ENCODE measurements at places on chromosomes 6 and 20. TPM values are rescaled to one million over a fixed set of nuclear protein-coding genes. Genes with fewer than 3 reads are reported as not detected.
A peak's percentile ranks its signal among the peaks of the same experiment; 100 is the strongest.

DNA sequence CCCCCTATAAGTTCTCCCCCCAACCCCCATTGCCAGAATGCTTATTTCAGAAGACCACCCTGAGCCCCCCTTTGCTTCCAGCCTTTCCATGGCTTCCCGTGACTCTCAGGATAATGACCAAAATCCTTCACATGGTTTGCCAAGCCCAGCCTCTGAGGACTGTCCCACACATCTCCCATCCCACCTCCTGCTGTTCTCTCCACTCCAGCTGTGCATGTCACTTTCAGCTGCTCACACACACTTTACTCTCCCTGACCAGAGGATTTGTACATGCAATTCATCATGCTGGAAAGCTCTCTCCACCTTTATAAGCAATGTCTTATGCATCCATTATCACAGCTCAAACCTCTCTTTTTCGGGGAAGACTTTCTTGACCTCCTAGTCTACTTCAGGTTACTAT lies 164.2 kb downstream of the PRL start:
- DNase-seq: no peak

Gene TAF8
- total RNA-seq: 11.3 TPM

GRCh38 chr20:5621305-5621704 lies 128.9 kb upstream of the SHLD1 start:
- no peak for DNase-seq

GRCh38 chr6:8084586-8084985 lies 17.8 kb downstream of the EEF1E1 start:
- DNase-seq: no peak

Gene LY6G6F
- total RNA-seq: 3.2 TPM

DNA sequence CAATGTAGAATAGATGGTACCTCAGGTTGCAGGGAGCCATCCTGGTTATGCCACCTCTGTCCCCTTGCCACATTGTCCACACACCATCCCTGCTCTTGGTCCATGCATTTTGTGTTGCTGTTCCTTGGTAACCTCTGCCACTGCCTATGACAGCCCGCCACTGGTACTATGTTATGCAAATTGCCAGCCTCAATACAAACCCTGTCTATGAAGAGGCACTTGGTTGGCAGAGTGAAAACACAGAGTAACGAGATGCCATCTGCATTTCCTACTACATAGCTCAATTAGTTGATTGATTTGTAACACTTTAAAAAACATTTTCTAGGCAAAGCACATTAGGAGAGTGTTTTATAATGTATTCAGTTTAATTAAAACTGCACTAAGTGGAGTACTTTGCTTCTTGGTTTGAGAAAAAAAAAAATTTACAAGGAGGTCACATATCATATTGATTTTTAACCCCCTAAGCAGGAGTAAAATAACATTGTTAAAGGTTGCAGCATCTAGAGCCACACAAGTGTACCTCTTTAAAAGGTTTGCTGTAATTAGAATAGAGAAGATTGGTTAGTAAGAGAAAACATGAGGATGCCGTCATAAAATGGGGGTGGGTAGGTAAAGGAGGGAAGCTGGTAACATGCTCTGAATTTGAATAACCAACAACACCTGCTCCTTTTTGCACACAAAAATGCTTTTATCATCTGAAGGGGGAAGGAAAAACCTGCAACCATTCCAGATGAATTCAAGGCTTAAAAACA lies 817.1 kb downstream of the KIF16B start:
- no peak for DNase-seq

- DNase-seq: peak; percentile 97
Measured at GRCh38 chr6:27902335-27903314, 9.6 kb downstream of the OR2B2 start.

- DNase-seq: no peak
Measured at GRCh38 chr6:108068618-108069017, 5.9 kb downstream of the OSTM1 start.

Measured in liver (tissue), 10 donors.